CD4-positive, alpha-beta T cell treated with Interleukin-12 subunit alpha and Interleukin-12 subunit beta, for 1 hour (primary cell): ENCODE measurements at places on chromosomes 7 and 10.

DNA sequence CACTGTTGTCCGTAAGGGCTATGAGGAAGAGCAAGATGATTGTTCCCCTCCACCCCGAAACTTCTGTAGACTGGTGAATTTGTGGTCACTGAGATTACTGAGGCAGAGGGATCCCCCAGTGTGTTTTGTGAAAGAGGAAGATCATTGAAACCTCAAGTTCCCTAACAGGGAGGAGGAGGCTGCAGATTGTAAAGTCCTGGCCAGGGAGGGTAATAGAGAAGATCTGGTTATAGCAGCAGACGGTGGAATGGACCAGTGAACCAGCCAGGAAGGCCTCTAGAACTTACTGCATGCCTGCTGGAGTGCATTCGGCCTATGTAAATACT lies 31.1 kb downstream of the LMTK2 start:
- peak; percentile 14 for DNase-seq

- DNase-seq, result no peak
These were observed 4.5 kb upstream of the MACROH2A2 start for GRCh38 chr10:70048030-70048723.

DNA sequence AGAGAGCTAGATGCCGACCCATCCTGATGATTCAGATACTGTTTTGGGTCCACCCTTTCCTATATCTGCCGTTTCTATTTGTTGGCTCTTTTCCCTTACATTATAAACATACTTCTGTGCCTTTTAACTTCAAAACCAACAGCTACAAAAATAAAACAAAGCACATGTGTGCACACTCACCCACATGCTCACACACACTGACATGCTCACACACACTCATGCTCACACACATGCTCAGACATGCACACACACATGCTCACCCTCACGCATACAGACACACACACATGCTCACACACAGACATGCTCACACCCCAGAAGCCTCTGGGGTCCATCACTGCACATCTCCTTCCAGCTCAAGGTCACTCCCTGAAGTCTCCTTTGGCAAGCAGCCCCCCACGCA lies 88.1 kb downstream of the TCERG1L start:
- no peak for DNase-seq

GRCh38 chr10:74643596-74643975 lies 182.8 kb upstream of the KAT6B start:
- DNase-seq, result no peak

DNA sequence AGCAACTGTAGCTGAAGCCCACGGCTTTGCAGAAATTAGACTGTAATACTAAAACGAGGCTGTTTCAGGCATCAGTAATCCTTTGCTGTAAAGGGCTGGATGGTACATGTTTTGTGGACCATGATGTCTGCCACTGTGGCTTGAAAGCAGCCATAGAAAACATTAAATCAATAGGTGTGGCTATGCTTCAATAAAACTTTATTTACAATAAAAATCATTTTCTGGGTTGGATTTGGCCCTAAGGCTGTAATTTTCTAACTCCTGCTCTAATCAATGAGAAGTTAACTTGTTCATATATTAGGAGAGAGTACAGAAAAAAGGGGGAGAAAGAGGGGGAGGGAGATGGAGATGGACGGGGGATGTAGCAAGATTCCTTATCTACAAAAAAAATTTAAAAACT lies 183.4 kb downstream of the PIP4K2A start:
- no peak for DNase-seq

DNA sequence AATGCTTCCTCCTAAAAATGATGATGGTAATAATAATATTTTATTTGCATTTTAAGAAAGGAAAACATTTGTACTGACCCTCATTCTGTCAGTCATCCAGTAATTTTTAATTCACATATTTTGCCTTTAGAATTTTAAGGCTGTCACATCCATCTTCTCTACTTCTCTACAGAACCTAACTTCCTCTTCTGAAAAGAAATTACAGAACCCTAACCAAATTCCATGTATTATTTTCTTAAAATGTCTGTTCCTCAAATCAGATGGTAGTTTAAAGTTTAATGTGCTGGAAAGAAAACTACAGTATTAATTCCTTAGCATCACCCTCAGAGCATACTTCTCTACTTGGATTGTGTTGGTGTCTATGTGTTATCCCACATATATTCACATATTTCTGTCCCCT lies 9.0 kb downstream of the PIK3CG start:
- no peak for DNase-seq

GRCh38 chr10:52950578-52950977 lies 178.0 kb upstream of the MBL2 start:
- no peak for DNase-seq

DNA sequence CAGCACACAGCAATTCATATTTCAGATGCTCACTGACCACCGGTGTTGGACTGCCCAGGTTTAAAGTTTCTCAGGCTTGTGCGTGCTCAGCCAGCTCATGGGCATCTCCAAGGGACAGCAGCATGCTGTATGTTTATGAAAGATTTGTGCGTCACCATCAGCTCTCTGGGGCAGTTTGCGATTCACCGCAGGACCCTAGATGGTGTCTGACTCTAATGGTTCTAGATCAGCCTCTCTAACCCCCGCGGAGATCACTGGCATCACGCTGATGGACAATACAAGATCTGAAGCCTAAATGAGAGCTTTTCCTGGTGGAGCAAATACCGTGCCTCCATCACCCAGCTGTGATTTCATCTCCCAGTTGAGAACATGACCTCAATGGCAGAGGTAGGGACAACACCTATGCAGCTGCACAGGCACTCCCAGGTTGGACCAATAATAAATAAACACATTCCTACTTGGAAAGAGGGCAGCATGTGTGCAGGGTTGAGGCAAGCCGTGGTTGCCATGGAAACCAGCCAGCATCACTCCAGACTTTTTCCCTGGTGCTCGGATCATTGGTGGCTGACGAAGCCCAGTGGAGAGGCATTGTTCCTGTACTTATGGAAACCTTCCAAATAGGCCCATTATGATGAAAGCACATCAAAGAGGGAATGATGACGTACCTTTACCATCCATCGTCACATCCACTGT lies 253.6 kb downstream of the KCNMA1 start:
- no peak for DNase-seq

GRCh38 chr7:46352004-46352954 lies 431.2 kb upstream of the IGFBP3 start:
- peak; percentile 29 for DNase-seq

GRCh38 chr10:25226775-25227682 lies 52.2 kb downstream of the GPR158 start:
- no peak for DNase-seq

DNA sequence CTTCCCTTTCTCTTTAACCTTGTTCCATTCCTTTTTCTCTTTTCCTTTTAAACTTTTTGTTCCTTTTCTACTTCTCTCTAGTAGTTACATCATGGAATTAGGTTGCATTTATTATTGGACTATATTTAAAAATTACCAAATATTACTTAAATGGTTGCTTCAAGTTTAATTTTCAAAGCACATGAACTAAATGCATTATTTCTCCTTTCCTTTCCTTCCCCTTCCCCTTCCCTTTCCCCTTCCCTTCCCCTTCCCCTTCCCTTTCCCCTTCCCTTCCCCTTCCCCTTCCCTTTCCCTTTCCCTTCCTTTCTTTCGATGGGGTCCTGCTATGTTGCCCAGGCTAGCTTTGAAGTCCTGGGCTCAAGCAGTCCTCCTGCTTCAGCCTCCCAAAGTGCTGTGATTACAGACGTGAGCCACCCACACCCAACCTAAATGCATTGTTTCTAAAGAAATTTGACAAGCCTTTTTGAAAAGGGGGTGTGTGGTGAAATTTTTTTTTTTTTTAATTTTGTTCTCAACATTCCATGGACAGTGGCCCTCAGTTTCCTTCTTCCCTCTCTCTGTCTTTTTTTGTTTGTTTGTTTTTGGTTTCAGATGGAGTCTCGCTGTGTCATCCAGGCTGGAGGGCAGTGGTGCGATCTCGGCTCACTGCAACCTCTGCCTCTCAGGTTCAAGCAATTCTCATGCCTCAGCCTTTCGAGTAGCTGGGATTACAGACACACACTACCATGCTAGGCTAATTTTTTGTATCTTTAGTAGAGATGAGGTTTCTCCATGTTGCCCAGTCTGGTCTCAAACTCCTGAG lies 31.2 kb downstream of the TMEM60 start:
- DNase-seq, result no peak

- no peak for DNase-seq
These were observed 29.5 kb downstream of the BAG3 start for GRCh38 chr10:119680650-119681081.

DNA sequence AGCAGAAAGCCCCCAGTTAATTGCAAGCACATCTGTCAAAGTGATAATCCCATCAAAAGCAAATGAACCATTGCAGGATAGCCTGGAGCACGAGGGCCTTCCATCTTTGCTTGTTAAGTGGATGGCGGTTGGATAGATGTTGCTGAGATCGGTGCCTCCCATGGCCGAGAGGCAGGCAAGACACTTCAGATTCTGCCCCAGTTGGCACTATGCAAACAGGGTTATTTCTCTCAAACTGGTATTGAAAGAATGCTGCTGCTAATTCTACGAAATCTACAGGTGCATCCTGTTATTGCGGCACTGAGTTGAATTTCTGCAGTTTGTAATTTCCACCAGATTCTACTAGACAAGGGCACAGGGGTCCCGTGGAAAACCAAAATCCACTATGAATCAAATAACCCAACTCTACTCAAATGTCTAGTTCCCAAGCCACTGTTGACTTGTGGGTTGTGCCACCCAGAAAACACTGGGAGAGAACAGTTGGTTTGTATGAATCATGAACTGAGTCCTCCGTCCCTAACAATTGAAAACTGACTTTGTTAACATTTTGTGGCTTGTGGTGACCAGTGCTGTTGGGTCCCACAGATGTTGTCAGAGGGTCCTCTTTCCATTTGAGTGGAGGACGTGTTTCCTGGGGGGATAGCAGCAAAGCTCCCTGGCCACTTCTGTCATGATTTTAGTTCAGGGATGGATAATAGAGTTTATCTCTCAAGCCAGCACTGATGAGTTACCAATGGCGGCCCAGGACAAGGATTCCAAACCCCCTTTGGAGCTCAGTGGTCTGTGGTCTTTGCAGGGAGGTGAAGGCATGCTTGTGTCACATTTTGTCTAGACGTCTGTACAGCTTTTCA lies 7.1 kb upstream of the IL2RA start:
- peak; percentile 29 for DNase-seq

DNA sequence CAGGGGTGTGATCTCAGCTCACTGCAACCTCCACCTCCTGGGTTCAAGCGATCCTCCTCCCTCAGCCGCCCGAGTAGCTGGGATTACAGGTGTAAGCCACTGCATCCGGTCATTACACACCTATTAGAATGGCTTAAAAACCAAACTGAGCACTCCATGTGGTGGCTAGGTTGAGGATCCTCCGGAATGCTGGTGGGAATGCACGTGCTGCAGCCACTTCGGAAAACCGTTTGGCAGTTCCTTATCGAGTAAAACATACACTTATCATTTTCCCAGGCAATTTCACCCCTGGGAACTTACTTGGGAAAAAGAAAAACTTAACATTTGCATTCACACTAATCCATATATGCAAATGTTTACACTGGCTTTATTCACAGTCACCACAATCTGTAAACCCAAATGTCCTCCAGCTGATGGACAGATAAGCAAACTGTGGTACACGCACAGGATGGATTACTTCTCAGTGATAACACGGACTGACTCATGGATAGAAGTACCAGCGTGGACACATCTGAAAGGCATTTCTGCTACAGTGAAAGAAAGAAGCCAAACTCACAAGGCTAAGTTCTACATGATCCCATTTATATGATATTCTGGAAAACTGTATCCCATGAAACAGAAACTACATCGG lies 20.4 kb downstream of the RFC2 start:
- DNase-seq, result no peak

GRCh38 chr7:81549484-81550016 lies 220.3 kb downstream of the HGF start:
- DNase-seq, result no peak

- DNase-seq, result no peak
These were observed 53.8 kb upstream of the PFKFB3 start for GRCh38 chr10:6148908-6149307.

DNA sequence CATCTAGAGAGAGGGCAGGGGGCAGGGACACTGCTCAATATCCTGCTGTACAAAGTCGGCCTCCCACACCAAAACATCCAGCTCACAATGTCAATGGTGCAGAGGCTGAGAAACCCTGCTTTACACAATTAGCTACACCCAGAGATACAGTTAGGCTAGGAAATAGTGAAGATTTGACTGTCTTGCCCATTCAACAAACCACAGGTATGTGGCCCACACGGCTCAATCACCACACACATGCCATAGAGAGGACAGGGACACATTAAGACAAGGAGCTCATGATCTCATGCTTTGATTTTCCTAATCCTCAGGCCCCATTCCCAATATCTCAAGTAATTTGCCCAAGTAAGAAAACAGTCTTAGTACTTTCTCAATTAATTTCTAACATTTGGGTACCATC lies 110.4 kb downstream of the OSBPL3 start:
- no peak for DNase-seq

GRCh38 chr7:85630904-85631600 lies 444.2 kb upstream of the SEMA3D start:
- DNase-seq, result no peak

- DNase-seq, result no peak
These were observed 923 bp downstream of the TRIL start for GRCh38 chr7:28957064-28957750.

DNA sequence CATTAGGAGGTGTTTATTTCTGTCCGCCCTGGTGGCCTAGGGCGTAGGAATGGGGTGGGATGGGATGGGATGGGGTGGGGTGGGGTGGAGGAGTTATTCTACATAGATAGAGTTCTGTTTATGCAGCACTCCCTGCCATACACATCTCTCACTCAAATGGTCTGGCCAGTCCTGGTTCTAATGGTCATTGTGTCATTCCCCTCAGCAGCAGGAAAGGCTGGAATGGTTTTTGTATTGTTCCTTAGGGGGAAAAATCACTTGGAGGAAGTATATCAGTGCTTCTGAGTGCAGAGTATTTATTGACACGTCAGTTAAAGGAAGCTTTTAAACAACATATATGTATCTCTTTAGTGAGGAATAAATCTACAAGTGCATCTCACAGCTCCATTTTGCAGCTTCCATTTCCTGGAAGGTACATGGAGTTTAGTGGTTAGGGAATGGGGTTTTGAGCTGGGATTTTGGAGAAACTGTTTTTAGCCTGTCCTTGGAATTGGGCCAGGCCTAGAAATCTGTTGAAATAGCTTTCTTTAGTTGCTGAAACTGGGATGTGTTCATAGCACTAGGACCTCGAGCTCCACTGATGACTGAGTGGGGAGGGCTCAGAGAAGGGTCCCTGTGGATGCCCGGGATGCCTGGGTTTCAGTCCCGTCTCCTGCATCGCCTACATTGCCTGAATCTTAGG lies 8.3 kb downstream of the TSPAN14 start:
- DNase-seq, result no peak

DNA sequence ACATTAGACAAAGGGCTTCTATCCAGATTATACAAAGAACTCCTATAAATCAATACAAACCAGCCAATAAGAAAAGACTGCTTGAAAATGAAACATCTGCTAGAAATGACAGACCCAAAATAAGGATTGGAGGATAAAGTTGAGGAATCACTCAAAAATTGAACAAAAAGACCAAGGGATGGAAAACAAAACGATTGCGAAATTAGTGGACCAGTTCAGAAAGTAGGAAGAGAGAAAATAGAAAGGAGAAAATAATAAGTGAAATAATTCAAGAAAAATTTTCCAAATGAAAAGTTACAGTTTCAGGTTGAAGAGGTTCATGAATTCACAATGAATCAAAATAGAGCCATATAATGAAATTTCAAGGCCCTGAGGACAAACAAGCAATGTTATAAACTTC lies 115.8 kb upstream of the CTBP2 start:
- DNase-seq, result no peak
